ENCODE measurements at places on chromosomes 1 and 21. TPM values are rescaled to one million over a fixed set of nuclear protein-coding genes. Genes with fewer than 3 reads are reported as not detected.

OR14K1 gene
- total RNA-seq, result not detected

RAP1GAP gene
- total RNA-seq, result 11.4 TPM

SLAMF1 gene
- not detected for total RNA-seq

ABCA4 gene
- total RNA-seq, result 0.12 TPM

HJV gene
- total RNA-seq, result not detected

SMPDL3B gene
- total RNA-seq, result 1.2 TPM

OR10J4 gene
- not detected for total RNA-seq

All from A549 treated with Mapracorat at 1 μM for 4 hours (cell line).